ENCODE measurements at places on chromosomes 11 and 22.

GRCh38 chr22:38461057-38461413, 6.0 kb upstream of the KCNJ4 start:
- DNase-seq = no peak

DNA sequence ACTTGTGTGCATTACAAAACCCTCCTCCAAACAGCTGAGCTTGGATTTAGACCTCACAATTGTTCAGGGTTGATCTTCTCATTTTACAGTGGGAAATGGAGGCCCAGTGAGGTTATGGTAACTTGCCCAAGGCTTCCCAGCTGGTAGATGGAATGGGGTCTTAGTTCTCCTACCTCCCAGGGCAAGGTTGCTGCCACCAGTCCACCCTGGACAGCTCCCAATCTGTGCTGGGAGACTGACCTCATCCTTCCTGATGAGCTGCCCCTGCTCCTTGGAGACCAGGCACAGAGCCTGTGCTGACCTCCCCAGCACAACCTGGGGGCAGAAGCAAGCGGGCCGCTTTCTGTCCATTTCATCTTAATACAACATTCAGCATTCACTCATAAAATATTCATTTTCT, 190.7 kb downstream of the ST3GAL4 start:
- no peak for DNase-seq

- DNase-seq = peak; percentile 79
Observed at GRCh38 chr11:61797263-61797944, 4.7 kb downstream of the FEN1 start.

DNA sequence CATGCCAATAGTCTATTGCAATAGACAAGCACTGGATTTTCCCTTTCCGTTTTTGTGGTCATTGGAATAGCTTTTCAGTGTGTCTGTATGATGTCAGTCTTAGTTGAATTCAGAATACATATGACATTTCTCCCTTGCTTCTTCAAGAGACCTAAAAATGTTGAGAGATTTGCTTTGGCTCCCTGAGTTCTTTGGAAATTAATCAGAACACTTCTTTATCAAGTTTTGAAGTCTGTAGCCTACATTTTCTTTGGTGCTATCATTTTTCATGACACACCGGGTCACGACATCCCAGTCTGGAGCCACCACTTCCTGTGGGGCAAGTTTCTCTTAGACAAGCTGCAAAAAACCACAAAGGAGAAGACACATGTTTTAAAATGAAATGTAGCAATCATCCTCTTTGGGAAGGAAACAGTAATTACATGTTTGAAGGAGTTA, 847.1 kb downstream of the OPCML start:
- DNase-seq = no peak

DNA sequence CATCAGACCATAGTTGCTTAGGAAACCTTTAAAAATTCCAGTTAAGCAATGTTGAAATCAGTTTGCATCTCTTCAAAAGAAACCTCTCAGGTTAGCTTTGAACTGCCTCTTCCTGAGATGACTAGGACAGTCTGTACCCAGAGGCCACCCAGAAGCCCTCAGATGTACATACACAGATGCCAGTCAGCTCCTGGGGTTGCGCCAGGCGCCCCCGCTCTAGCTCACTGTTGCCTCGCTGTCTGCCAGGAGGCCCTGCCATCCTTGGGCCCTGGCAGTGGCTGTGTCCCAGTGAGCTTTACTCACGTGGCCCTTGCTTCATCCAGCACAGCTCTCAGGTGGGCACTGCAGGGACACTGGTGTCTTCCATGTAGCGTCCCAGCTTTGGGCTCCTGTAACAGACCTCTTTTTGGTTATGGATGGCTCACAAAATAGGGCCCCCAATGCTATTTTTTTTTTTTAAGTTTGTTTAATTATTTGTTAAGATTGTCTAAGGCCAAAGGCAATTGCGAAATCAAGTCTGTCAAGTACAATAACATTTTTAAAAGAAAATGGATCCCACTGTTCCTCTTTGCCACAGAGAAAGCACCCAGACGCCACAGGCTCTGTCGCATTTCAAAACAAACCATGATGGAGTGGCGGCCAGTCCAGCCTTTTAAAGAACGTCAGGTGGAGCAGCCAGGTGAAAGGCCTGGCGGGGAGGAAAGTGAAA, 73.4 kb downstream of the NCAPD3 start:
- DNase-seq = no peak

- no peak for DNase-seq
Observed at GRCh38 chr11:36034551-36035331, 90.9 kb downstream of the LDLRAD3 start.

GRCh38 chr11:8257003-8257664, 6.5 kb downstream of the LMO1 start:
- DNase-seq = no peak

- DNase-seq = no peak
Observed at GRCh38 chr11:33775832-33776470, 1.6 kb upstream of the FBXO3 start.

GRCh38 chr11:8757533-8757932, 74.9 kb downstream of the RPL27A start:
- no peak for DNase-seq

DNA sequence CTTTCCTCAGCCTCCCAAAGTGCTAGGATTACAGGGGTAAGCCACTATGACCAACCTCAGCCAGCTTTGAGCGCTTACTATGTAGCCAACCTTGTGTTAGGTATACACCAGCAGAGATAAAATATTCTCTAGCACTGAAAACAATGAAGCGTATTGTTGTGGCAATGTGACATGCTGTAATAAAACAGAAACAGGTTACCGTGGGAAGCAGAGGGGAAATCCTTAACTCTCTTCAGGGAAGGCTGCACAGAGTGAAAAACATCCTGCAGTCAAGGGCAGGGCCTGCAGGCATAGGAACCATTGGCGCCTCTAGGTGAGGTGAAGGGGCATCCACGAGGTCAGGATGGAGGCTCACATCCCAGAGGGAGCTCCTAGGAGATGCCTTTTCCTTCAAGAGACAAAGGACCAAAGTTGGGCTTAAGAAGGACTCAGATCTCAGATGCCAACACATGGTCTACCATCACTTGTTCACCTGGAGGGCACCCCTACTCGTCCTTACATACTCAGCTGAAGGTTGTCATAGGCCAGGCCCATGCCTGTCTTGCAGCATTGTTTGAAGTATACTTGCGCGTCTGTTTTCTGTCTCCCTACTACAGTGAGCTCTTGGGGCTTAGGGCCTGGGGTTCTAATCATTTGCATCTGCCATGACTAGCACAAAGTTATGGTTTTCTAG, 8.0 kb downstream of the POLD4 start:
- no peak for DNase-seq

DNA sequence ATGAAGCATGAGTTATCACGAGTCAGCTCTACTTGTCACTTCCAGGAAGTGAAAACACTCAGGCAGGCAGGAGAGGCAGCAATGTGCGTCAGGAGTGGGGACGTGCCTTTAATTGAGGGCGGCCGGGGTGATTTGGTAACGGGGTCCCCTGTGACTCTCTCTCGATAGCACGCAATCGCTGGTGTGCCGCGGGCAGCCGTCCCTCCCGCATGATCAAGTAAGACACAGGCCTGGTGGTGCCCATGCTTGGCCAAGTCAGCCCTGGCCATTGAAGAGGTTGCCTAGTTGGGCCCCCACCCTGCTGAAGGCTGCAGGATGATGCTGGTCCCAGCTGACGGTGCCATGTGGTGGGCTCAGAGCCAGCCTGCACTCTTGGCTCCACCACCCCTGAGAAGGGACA, 29.7 kb downstream of the CACNG2 start:
- no peak for DNase-seq

DNA sequence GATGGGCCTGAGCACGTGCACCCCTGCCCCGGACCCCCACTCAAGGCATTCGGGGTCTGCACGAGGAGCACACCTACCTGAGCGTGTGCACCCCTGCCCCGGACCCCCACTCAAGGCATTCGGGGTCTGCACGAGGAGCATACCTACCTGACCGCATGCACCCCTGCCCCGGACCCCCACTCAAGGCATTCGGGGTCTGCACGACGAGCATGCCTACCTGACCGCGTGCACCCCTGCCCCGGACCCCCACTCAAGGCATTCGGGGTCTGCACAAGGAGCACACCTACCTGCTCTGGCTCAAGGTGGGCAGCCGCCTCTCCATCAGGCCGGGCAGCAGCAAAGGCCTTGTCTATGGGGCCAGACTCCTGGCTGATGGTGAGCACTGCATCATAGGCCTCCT, 48.7 kb upstream of the LRRC32 start:
- no peak for DNase-seq

GRCh38 chr11:2203440-2204259, 32.0 kb upstream of the TH start:
- peak; percentile 81 for DNase-seq

Data from left lung (tissue), 14 donors.